Keratinocyte (primary cell): ENCODE measurements at places on chromosomes 12 and 14. TPM values are rescaled to one million over a fixed set of nuclear protein-coding genes. Genes with fewer than 3 reads are reported as not detected.

Gene CNTN1
- polyA plus RNA-seq, result 16.7 to 22.6 TPM (median 19.0 TPM) in 3 replicates

Gene PITPNM2
- 0.97 to 2.1 TPM (median 1.4 TPM) in 3 replicates for polyA plus RNA-seq

Gene LGR5
- polyA plus RNA-seq, result 0.05 to 0.19 TPM (median 0.05 TPM) in 3 replicates

Gene IL26
- not detected in 3 replicates for polyA plus RNA-seq

Gene GPR84
- 0.08 to 0.17 TPM (median 0.12 TPM) in 3 replicates for polyA plus RNA-seq

Gene SLC6A15
- 7.4 to 18.9 TPM (median 14.0 TPM) in 3 replicates for polyA plus RNA-seq

Gene SRRM4
- not detected in 3 replicates for polyA plus RNA-seq

Gene COL2A1
- 0.03 TPM in 1 of 3 replicates, not detected in the others for polyA plus RNA-seq

Gene LRFN5
- not detected in 3 replicates for polyA plus RNA-seq

Gene CCDC196
- polyA plus RNA-seq, result not detected in 3 replicates

Gene RNF10
- polyA plus RNA-seq, result 55.3 to 160 TPM (median 60.3 TPM) in 3 replicates

DNA sequence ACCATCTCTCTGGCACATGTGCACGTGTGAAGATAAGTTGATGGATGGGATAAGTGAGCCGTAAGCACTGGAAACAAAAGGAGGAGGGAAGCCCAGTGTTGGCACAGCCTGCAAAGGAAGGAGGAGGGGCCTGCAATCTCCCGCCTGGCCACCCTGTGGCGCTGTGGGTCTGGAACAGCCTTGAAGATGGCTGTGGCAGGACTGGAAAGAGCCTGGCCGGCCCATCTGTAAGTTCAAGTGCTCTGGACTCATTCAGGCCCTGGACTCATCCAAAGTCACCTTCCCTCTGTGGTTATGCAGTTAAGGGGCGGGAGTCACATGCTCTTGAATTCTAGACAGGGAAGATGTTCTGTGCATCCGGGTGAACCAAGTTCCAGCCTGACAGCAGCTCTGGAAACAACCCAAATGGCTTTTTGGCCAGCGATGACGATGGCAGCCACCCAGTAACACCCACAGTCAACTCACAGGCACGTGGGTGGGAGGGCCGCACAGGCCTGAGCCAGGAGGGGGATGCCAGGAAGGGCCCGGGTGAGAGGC lies 50.4 kb downstream of the CHGA start:
- peaks cover 15% of the 10 kb centered on the region for H3K4me1 ChIP-seq
- DNase-seq, result peak; percentile 11
- H3K27me3 ChIP-seq, result no peaks in the 10 kb centered on the region
- no peak overlapping the region for H3K27ac ChIP-seq
- no peak overlapping the region for H3K4me3 ChIP-seq

- H3K4me3 ChIP-seq, result no peak overlapping the region
- H3K27me3 ChIP-seq, result no peaks in the 10 kb centered on the region
- H3K27ac ChIP-seq, result peak overlapping the region; percentile 74
- H3K36me3 ChIP-seq, result no peaks in the 10 kb centered on the region
- DNase-seq, result no peak
- peaks cover 35% of the 10 kb centered on the region for H3K4me1 ChIP-seq
These were observed 71.1 kb downstream of the B4GALNT3 start for GRCh38 chr12:530821-531220.

GRCh38 chr12:126083926-126084325 lies 1018.7 kb downstream of the AACS start:
- no peaks in the 10 kb centered on the region for H3K27me3 ChIP-seq
- no peaks in the 10 kb centered on the region for H3K36me3 ChIP-seq
- H3K27ac ChIP-seq, result no peak overlapping the region
- H3K4me3 ChIP-seq, result no peak overlapping the region
- no peaks in the 10 kb centered on the region for H3K4me1 ChIP-seq
- no peak for DNase-seq

GRCh38 chr12:108510836-108511235 lies 4.2 kb upstream of the FICD start:
- no peaks in the 10 kb centered on the region for H3K36me3 ChIP-seq
- no peak overlapping the region for H3K4me3 ChIP-seq
- H3K27ac ChIP-seq, result no peak overlapping the region
- peaks cover 4% of the 10 kb centered on the region for H3K4me1 ChIP-seq

- peaks cover 11% of the 10 kb centered on the region for H3K36me3 ChIP-seq
- H3K4me1 ChIP-seq, result peaks cover 54% of the 10 kb centered on the region
- no peak for DNase-seq
These were observed 24.6 kb downstream of the DDX47 start for GRCh38 chr12:12837813-12838153.

GRCh38 chr12:122999986-123000420 lies 19.5 kb downstream of the ARL6IP4 start:
- H3K4me3 ChIP-seq, result no peak overlapping the region
- H3K36me3 ChIP-seq, result peaks cover 6% of the 10 kb centered on the region
- no peaks in the 10 kb centered on the region for H3K27me3 ChIP-seq
- no peak overlapping the region for H3K27ac ChIP-seq
- no peaks in the 10 kb centered on the region for H3K4me1 ChIP-seq
- no peak for DNase-seq

DNA sequence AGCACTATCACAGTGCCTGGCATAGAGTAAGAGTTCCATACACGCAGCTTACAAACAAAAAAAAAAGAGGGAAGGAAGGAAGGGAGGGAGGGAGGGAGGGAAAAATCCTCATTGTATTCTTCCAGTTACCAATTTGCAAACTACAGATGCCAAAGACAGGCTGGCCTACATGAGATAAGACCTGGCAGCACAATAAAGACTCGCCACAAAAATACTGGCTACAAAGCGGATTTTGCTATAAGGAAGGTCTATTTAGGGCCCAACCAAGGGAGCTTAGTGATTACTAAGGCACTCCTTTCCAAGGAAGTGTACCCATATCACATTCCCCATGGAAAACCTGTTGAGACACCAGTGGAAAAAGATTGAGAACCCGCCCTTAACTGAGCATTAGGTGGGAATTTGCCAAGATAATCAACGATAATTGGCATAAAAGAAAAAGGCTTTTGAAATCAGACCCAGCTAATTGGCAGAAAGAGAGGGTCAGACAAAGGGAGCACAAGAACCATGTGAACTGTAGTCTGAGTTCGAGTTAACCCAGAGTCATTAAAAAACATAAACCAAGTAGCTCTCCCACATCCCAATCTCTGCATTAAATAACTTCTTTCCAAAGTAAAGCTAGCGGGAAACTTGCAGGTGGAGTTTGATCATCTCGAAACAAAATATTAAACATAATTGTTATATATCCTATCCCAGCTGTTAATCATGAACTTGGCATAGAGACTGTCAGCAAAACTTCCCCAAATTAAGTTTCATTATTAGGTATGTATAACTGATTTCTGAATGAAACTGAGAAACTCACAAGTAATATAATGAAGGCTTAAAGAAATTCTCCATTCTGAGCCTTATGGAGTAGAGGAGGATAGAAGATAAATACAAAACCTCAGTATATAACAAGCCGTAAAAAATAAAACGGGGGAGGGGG lies 50.1 kb downstream of the PHLDA1 start:
- no peaks in the 10 kb centered on the region for H3K27me3 ChIP-seq
- no peak overlapping the region for H3K4me3 ChIP-seq
- H3K36me3 ChIP-seq, result no peaks in the 10 kb centered on the region
- DNase-seq, result no peak
- H3K27ac ChIP-seq, result no peak overlapping the region

- no peak for DNase-seq
- no peaks in the 10 kb centered on the region for H3K27me3 ChIP-seq
- peaks cover 46% of the 10 kb centered on the region for H3K4me1 ChIP-seq
- H3K27ac ChIP-seq, result peak overlapping the region; percentile 99
These were observed 699 bp downstream of the MGAT2 start for GRCh38 chr14:49621114-49621881.

GRCh38 chr12:5648692-5649359 lies 216.9 kb downstream of the NTF3 start:
- H3K27me3 ChIP-seq, result no peaks in the 10 kb centered on the region
- no peak overlapping the region for H3K4me3 ChIP-seq
- no peaks in the 10 kb centered on the region for H3K4me1 ChIP-seq
- no peak overlapping the region for H3K27ac ChIP-seq
- no peak for DNase-seq

DNA sequence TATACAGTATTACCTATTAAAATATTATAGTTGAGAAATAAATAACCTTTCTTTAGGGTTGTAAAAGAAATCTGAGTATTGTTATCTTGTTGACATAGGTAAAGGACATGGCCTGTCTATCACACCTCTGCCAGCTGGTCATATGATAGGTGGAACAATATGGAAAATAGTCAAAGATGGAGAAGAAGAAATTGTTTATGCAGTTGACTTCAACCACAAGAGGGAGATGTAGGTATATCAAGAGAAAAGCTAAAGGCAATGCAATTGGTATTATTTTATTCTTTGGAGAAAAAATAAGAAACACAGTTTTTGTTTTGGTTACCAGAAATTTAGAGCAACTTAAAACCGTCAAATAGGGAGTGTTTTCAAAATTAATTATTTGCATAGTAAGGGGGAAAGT lies 13.5 kb downstream of the CPSF2 start:
- H3K4me3 ChIP-seq, result no peak overlapping the region
- no peaks in the 10 kb centered on the region for H3K36me3 ChIP-seq
- H3K27me3 ChIP-seq, result no peaks in the 10 kb centered on the region
- no peak overlapping the region for H3K27ac ChIP-seq
- DNase-seq, result no peak

DNA sequence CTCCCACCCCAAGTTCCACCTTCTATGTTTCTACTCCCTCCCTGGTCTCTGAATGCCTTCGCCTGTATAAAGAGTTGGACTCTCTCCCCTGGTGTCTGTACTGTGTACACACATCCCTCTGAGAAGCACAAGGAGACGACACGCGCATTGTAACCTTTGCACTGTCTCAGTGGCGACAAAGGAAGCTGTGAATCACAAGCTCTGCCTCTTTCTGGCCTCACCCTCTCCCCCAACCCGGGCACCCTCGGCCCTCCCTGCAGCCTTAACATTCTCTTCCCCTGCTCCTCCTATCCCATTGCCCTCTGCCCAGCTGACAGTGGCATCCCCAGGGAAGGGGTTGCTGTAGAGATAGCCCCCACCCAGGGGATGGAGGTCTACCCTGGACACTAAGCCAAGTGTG lies 2.5 kb upstream of the SMARCD1 start:
- peaks cover 14% of the 10 kb centered on the region for H3K4me1 ChIP-seq
- DNase-seq, result no peak
- peaks cover 10% of the 10 kb centered on the region for H3K36me3 ChIP-seq
- no peak overlapping the region for H3K4me3 ChIP-seq
- no peaks in the 10 kb centered on the region for H3K27me3 ChIP-seq

DNA sequence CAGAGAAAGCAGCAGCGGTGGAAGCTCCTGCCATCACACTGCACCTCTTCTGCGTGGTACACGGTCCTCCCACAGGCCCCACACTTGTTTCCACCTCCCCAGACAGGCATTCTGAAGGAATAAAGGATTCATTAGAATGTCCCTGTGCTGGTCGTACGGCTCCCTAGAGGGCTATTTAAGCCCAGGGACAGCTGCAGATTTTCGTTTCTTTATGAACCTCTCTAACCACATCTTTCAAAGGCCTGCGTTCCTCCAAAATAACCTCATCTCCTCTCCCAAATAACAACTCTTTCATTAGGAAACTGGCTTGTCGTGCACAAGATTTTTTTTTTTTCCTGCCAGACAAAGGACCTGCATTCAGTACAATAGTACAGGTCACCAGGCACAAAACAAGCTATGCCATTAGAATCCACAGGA lies 12.7 kb downstream of the CSRP2 start:
- no peaks in the 10 kb centered on the region for H3K4me1 ChIP-seq
- H3K36me3 ChIP-seq, result peaks cover 8% of the 10 kb centered on the region
- H3K27me3 ChIP-seq, result no peaks in the 10 kb centered on the region
- no peak overlapping the region for H3K4me3 ChIP-seq

DNA sequence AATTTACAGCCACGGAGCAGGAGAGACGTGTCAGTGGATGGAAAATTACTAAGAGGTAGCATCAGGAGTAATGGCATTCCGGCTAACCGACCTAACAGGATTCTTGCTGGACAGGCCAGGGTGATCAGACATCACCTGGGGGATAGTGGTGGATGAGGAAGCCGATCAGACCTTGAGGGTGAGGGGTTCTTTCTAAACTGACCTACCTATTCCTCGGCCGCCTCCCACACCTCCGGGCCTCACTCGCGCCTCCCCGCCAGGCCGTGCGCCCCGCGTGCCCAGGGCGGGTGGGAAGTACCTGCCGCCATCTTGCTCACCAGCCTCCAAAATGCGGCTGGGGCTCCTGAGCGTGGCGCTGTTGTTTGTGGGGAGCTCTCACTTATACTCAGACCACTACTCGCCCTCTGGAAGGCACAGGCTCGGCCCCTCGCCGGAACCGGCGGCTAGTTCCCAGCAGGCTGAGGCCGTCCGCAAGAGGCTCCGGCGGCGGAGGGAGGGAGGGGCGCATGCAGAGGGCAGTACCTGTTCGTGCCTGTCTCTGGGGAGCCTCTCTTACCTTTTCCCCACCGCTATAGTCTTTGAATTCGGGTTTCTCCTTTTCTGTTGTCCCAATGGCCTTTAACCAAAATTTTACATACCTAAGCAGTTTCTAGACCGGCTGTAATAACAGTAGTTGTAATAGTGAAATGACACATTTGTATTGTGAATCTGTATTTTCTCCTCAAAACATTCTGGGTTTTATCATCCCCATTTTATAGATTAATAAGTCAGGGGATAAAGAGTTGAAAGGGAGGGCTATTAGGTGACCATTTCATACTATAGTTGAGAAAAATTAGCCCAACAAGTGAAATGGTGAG lies at the start of gene TMPRSS12:
Gene TMPRSS12 (plus strand): TSS at position 290 of the 857 bp plus-strand sequence. CDS start 39 bp downstream, at position 329.
- peaks cover 9% of the 10 kb centered on the region for H3K4me1 ChIP-seq
- H3K27ac ChIP-seq, result no peak within 1 kb of the TSS
- no peaks in the 10 kb centered on the region for H3K36me3 ChIP-seq
- H3K27me3 ChIP-seq, result no peaks in the 10 kb centered on the region

- peak overlapping the region; percentile 96 for H3K27ac ChIP-seq
- peak overlapping the region; percentile 80 for H3K4me3 ChIP-seq
- H3K4me1 ChIP-seq, result peaks cover 24% of the 10 kb centered on the region
- H3K27me3 ChIP-seq, result no peaks in the 10 kb centered on the region
- peaks cover 2% of the 10 kb centered on the region for H3K36me3 ChIP-seq
These were observed 570 bp upstream of the MRPS35 start for GRCh38 chr12:27709932-27710591.

- H3K4me3 ChIP-seq, result no peak overlapping the region
- H3K4me1 ChIP-seq, result no peaks in the 10 kb centered on the region
- no peak overlapping the region for H3K27ac ChIP-seq
- H3K27me3 ChIP-seq, result no peaks in the 10 kb centered on the region
These were observed 17.1 kb upstream of the ADSS1 start for GRCh38 chr14:104706733-104707607.

DNA sequence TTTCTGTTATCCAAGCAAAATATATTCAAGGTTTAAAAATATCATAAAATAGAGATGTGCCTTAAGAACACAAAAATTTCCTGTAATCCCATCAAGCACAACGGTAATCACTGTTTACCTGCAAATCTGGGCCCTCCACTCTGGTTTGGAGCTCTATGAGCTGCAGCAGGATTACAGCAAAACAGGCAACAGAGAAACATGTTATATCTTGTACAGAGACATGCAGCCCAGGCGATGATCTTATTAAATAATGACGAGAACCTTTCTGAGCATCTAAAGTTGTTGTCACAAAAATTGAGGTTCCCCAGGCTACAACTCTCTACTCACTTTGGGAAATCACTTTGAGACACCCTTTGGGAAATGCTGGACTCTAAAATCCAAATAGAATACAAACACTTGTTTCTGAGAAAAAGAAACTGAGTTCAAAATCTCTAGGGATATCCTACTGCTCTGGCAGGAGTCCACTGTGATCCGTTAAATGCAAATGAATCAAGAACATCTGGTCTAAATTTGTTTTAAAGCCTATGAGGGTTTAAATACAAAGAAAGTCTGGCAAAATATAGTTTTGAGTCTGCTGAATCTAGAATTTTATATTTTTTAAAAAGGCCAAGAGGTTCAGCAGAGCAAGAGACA lies 36.3 kb downstream of the STON2 start:
- H3K27me3 ChIP-seq, result no peaks in the 10 kb centered on the region
- DNase-seq, result no peak
- H3K4me3 ChIP-seq, result peak overlapping the region; percentile 39
- peaks cover 3% of the 10 kb centered on the region for H3K36me3 ChIP-seq
- peaks cover 19% of the 10 kb centered on the region for H3K4me1 ChIP-seq
- H3K27ac ChIP-seq, result peak overlapping the region; percentile 62
